ENCODE measurements at places on chromosomes 4 and X.

GRCh38 chr4:114056599-114056998 lies 77.2 kb upstream of the ARSJ start:
- DNase-seq, result no peak

GRCh38 chrX:48631376-48632090 lies 34.2 kb downstream of the WDR13 start:
- DNase-seq, result peak; percentile 49

- no peak for DNase-seq
These were observed 739.1 kb upstream of the DIAPH2 start for GRCh38 chrX:95945528-95945927.

GRCh38 chrX:38803588-38804431 lies 2.6 kb downstream of the MID1IP1 start:
- DNase-seq, result peak; percentile 32
